Progenitor cell of endocrine pancreas (in vitro differentiated cells): ENCODE measurements at places on chromosomes 5 and 9.

DNA sequence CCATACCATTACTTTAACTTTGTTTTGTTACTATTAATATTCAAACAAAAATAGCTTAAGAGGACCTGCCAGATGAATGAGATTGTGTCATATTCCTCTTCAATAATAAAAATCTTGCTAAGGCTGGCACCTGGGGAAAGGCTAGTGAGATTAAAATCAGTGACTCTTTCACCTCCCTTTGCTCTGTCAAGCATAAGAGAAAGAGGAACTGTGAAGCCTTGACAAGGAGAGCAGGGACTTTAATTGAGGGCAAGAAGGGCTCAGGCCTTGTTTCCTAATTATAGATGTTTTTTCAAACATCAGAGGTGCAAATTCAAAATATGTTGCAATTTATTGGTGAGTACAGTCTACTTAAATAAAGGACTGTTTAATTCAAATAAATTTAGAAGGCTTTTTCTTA, 91.7 kb downstream of the SPATA31D1 start:
- no peak for DNase-seq

DNA sequence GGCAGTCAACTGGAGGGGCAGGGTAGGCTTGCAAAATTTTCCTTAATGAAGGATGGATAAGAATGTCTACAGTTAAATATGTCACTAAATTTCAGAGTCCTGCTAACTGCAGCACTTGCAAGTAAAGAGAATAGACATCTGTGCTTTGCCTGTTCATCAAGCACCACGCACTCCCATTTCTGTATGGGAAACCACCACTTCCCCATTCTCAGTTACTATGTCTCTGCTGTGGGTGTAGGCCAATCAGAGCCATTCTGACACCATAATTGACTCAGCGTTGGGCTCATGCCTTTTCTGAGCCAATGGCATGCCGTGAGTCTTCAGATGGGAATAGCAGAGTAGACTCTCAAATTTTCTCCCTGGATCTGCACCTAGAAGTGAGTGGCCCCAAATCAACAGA, 247.5 kb downstream of the GABRB2 start:
- no peak for DNase-seq

GRCh38 chr5:72171667-72172066, 64.4 kb downstream of the MAP1B start:
- no peak for DNase-seq

DNA sequence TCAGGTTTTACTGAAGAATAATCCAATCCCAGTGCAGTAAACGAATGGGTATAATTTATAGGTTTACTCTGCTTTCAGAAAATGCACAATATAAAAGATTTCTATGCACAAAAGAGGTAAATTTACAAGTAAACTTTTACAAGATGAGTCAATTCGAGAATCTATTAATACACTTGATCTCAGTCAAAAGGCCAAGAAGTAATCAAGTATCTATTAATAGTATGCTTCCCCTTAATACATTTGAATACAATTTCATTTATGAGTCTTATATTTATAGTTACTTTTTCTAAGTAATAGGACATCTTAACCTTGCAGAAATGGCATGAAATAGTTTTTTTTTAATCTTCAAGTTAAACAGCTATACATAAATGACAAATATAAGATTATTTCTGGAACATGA, 355.2 kb upstream of the EFNA5 start:
- no peak for DNase-seq

DNA sequence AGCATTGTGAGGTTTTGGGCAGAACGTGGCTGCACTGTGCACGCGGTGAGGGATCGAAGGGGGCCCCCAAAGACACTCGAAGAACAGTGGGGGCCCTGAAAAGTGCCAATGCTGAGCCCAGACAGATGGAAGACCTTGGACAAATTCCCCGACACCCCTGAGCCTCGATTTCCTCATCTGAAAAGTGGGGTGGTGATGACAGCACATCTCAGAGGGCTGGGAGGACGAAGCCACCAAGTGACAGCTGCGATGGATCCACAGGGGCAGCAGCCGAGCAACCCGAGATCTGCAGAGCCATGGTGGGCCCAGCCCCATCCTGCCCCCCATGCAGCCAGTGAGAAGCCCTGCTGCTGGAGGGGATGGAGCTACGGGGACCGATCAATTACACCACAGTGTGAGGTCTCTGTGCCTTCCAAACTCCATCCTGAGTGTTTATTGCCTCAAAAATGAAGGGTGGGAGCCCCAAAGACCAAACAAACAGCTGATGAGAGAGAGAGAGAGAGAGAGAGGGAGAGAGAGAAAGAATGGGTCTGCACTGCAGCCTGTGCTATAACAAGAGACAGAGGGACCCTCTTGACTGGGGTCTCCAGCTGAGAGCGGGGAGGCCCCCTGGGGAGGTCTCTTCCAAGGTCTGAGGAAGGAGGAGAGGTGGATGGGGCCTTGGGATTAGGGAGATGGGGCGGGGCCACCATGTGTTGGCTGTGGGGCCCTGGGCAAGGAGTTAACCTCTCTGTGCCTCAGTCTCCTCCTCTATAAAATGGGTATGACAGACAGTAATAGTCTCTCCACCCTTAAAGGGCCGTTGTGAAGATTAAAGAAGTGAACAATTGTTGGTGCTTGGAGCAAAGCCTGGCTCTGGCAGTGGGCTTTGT, 134.4 kb upstream of the IER5L start:
- peak; percentile 7 for DNase-seq

DNA sequence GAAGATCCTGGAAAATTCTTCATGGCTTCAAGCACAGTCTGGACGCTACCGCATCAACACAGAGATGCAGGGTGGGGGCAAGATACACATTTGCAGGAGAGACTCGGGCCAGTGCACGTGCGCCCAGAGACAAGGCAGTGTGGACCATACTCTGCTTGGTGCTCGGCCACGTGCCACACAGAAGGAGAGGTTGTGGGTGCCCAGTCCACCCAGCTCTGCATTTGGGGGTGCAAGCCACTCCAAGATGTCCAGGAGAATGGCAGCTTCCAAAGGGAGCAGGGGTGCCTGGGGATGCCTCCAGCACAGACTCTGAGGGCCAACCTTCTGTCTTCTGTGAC, 4.3 kb downstream of the NKD2 start:
- DNase-seq, result no peak

DNA sequence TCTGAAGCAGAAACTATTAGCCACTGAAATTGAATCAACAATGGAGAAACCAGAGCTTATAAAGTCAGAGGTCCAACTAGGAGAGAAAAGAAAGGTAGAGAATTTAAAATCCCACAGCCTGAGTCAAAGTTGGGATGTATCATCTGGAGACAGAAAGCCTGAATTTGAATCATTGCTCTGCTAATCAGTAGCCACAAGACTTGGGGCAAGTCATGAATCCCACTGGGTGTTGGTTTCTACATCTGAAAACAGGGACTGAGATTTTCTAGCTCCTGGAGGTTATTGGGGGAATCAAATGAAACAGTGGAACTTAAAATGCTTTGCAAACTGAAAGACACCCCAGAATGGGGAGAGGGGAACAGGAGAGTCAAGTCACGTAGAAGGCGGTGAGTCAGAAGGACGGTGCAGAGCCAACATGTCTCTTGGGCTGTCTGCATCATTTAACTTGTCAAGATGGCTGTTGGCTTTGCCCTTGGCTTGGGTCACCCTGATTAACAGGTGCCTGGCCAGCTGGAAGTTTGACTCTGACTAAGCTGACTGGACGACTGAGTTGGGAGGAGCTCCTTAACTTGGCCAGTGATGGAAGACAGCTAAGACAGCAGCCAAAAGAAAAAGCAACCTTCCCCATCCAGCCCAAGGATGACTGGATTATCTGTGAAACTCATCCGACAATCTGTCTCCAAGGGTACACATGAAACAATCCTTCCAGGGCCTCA, 60.6 kb upstream of the ADRA1B start:
- no peak for DNase-seq

DNA sequence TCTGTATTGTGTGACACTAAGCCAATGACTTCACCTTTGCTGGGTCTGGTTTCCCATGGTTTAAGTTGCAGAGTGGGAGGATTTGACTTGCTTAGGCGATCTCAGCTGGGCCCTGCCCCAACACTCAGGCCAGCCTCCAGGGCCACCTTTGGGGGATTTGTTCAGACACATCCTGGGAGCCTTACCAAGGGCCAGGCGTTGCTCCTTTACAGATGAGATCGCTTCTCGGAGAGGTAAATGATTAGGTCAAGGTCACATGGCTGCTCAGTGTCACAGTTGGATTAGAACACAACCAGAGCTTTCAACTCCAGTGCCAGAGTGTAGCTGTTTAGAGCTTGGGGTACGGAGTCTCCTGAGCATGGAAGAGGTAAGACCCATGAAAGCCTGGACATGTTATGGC, 57.5 kb downstream of the COL27A1 start:
- DNase-seq, result no peak

DNA sequence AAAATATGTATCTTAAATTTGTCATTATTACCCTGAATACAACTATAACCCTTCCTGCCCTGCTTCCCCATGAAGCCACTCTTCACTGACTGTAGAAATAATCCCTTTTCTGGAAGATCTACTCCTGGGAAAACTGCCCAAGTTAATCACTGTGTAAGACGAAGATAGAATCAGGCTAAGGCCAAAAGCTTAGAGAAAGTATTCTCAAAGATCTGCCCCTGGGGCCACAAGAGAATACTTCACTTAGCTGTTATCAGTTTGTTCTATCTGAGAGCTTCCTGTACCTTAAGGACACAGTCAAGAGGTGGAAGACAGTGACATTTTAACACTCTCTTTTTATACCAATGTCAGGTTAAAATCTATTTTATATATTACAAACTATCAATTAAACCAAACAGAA, 33.8 kb downstream of the RNF145 start:
- DNase-seq, result no peak

DNA sequence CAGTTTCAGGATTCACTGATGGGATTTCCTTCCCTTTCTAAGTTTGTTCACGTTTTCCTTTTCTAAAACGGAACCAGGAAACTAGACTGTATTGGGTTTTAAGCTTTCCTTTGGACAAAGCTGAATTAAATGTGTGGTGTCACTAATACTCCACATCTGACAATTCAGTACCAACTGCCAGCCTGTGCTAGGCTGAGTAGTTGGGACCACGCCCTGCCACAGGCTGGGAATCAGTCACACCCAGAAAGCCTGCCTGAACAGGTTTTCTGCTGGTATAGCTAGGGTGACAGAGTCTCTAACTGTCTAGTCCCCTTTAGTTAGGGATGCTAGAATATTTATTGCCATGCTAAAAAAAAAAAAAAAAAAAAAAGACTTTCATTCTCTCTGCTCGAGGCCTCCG, 15.6 kb downstream of the SPACA9 start:
- DNase-seq, result no peak

DNA sequence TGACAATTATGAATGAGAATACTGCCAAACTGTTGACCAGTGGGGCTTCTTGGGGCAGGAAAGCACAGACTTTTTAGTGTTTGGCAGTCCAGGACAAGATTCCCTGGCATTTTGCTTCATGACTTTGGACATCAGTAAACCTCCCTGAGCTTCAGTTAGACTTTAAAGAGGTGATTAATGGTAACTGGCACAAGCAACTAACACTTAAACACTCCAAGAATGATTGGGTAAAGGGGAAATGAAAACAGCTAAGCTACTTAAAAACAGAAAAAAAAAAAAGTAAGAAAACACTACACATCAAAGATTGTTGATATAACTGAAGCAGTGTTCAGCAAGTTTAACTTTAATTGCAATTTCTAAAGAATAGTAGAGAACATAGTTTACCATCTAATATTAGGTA, 13.4 kb downstream of the PAIP1 start:
- DNase-seq, result no peak

GRCh38 chr5:127136908-127137307, 63.6 kb upstream of the C5orf63 start:
- no peak for DNase-seq

DNA sequence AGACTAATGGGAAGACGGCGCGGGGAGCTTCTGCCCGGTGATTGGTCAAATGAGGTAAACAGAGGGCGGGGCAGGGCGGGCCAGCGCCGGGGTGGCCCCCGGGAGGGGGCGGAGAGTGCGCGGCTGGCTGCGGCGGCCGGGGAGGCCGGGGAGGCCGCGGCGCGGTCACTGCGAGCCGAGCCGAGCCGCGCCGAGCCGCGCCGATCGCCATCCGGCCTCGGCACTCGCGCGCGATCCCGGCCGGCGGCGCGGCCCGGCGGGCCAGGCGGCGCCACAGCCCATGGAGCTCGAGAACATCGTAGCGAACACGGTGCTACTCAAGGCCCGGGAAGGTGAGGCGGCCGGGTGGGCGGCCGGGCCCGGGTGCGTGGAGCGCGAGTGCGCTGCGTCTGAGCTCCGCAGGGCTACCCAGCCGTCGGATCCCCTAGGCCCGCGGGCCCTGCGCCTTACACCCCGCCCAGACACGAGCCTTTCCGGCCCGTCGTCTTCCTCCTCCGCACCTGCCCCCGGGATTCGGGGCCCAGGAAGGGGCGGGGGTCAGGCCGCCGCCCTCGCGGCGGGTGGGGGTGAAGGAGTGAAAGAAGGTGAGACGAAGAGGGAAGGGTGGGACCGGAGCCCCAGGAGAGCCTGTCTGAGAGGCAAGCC, at the start of gene GRK6:
Gene GRK6, plus strand, starts transcription at position 111 of the 645 bp plus-strand sequence. Its CDS starts 170 bp downstream, at position 281.
- DNase-seq, result no peak

GRCh38 chr5:134142806-134143205, 28.3 kb downstream of the TCF7 start:
- DNase-seq, result peak; percentile 7

DNA sequence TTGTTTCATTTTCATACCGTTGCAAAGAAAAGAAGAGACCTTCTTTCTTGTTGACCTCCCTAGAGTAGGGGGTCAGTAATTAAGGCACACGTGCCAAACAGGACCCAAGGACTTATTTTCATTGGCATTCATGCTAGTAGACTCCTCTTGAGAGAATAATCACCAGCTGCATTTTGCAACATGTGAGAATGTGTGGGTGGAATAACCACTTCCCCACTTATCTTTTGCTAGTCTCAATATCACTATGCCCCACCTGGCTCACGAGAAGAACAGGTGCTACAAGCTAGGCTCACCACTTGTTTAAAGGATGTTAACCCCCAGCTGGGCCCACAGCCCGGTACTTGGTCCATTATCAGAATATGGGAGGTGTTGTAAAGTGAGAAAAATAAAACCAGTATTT, 460.7 kb upstream of the MEF2C start:
- DNase-seq, result no peak

DNA sequence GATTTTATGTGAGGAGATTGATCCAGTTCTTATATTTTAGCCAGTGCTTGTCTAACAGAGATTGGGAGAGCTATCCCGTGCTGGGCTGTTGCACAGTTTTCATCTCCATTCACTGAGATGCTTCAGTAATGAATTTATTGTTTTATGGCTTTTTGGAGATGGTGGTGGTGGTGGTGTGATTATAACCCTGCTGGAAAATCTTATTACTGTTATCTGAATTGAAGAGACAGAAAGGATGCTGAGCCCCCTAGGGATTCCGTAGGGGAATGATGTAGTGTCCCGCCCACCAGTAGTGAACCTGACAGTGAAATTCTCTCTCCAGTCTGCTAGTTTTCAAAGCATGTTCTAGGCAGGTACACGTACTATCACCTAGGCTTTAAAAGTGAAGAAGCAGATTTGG, 1.9 kb downstream of the RAI14 start:
- DNase-seq, result no peak

- DNase-seq, result peak; percentile 22
These were observed 337.5 kb downstream of the CDH9 start for GRCh38 chr5:26700759-26701384.

- DNase-seq, result no peak
These were observed 103.0 kb downstream of the NTRK2 start for GRCh38 chr9:84772511-84772910.

GRCh38 chr9:95819636-95820035, 55.9 kb upstream of the ERCC6L2 start:
- DNase-seq, result no peak
